ENCODE measurements at places on chromosomes 7 and 10.
A peak's percentile ranks its signal among the peaks of the same experiment; 100 is the strongest.

DNA sequence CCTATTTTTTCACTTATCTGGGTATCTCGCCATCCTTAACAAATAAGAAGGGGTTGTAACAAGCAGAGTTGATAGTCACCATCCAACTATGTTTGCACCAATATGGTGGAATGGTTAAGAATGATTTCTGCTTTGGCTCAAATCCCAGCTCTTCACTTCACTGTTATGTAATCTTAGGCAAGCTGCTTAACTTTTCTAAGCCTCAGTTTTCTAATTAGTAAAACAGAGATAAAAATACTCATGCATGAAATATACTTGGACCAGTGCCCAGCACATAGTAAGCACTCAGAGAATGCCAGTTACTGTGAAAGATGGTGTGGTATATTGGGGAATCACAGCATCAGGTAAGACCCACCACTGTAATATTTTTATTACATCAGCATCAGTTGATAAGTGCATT, 33.6 kb downstream of the ABCB1 start:
- DNase-seq = no peak

GRCh38 chr7:111498391-111499007, 63.8 kb downstream of the IMMP2L start:
- DNase-seq = no peak

- no peak for DNase-seq
Observed at GRCh38 chr7:18653381-18654155, 158.0 kb downstream of the HDAC9 start.

DNA sequence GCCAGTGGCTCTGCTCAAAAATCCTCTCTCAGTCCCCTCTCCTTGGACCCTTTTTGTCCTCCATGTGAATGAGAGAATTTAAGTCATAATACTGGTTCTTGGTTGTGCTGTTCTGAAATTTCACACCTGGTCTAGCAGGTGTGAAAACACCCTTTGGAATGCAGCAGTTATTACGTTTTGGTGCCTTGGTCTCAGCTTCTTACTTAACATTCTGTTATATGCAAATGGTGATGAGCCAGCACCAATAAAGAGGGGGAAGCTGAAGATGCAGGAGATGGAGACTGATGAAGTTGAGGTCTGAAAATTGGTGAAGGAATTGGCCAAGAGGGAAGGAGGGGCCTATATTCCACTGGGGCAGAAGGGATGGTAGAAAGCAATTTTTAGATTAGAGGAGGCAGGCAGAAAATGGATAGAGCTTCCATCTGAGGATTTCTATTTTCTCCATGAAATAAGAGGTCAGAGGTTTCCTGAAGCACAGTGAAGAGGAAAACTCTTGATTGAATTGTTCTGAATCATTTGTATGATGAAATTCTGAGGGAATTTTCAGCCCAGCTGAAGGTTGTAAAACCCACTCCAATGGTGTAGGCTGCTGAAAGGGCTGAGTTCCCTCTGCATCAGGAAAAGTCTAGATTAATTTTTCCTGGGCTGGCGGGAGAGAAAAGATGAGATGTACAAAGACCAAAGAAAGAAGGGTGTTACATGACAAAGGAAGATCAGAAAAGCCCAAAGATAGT, 94.0 kb upstream of the FAM180A start:
- DNase-seq = no peak

DNA sequence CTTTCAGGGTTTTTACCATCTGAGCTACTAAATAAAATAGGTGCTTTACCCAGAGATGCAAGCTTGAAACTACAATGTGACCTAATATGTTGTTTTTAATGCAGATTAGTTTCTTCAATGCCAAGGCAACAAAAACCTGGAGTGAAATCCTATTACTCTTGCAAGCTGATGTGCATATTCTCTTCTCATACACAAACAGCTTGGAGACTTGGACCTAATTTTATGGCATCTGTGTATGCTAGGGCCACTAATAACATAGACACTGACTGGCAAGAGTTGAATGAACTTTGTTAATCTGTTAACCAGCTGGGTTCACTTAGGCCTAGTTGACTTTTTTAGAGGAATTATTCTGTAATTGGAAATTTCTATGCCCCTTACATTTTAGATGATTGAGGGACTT, 23.4 kb upstream of the SMIM30 start:
- DNase-seq = no peak

DNA sequence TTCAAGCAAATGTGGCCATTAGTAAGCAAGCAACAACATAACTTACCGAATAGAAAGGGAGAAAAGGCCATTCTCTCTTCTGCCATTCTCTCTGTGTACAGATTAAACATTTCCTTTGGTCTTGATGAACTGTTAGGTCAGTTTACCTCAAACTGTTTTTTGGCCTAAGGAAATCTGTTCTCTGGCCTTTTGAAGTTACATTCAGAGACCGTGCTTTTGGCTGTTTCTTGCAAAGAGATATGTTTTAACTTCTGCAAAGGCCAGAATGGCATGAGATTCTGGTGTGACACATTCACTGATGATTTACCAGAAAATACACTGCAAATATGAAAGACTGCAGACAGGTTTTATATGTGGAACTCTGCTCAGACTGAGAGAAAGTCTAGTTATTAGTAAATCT, 22.2 kb downstream of the AHR start:
- no peak for DNase-seq

DNA sequence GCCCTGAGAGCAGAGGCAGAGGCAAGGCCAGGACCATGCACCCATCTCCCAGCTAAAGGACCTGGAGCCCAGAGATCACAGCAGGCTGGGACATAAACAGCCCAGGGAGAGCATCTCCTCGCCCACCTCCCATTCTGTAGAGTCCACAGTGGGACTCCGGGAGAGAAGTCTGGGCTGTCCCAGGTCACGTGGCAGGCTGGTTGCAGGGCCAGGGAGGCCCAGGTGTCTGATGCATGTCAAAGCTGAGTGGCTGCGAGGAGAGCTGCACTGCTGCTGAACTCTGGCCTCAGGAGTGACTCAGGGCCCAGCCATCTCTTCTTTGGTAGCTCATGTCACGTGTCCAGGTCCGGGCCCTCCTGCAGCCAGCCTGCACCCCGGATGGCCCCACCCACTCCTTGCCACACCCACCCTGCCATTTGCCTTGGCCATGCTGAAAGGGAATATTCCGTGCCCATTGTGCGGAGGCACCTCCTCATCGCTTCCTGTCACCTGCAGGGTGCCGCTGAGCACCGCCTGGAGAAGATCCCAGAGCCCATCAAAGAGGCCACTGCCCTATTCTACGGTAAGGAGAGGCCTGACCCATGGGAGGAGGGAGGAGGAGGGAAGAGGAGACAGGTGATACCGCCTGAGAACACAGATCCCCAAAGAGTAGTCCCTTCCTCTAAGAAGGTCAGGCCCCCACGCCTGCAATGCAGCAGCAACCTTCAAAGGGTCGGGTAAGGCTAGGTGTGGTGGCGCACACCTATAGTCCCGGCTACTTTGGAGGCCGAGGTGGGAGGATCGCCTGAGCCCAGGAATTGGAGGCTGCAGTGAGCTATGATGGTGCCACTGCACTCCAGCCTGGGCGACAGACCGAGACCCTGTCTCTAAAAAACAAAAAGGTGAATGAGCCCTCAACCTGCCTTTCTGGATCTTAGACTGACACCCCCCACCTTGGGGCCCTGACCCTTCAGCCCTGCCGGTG, 12.6 kb upstream of the SH2B2 start:
- no peak for DNase-seq

DNA sequence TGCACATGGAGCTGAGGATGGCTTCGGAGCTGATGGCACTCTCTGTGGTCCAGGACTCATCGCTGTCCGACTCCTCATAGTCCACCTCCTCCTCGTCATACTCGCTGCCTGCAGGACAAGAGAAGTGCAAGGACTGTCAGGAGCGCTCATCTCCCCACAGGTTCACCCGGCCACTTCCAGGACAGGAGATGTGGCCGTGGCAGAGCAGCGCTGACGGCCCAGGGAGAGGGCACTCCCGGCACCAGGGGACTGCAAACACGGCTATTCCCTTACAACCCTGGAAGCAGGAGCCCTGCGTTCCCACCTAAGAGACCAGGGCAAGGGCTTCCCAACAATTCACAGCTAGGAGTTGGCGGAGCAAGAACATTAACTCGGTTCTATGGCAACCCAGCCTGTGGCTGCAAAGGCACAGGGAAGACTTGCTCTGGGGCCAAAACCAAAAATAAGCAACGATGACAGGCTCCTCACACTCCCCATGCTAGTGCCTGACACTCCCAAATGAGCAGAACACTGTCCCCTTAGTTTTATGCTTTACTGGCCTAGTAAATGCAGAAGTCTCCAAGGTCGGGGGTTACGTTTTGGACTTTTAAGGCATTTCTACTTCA, 100.9 kb downstream of the TAX1BP1 start:
- DNase-seq = no peak

- peak; percentile 1 for DNase-seq
Observed at GRCh38 chr7:47352394-47352968, 229.4 kb downstream of the TNS3 start.

- DNase-seq = no peak
Observed at GRCh38 chr10:102605712-102606111, 38.6 kb upstream of the TRIM8 start.

Measured in WTC11 (cell line).